ENCODE measurements at places on chromosomes 4 and X.

DNA sequence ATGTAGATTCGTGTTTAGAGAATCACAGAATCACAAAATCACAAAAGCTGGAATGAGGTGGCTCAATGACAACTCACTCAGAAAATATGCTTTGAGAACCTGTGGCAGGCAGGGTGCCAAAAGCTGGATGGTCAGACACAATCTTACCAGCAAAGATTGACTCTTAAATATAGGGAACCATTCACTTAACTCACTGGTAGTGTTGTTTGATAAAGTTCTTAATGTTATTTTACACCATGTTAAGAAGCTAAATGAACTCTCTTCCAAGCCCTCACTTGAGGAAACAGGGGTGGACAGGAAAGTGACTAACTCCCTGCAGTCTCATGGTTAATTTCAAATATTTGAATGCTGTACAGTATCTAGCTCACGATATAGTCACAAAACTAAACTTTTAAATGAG lies 5.7 kb upstream of the SCOC start:
- no peak for DNase-seq

DNA sequence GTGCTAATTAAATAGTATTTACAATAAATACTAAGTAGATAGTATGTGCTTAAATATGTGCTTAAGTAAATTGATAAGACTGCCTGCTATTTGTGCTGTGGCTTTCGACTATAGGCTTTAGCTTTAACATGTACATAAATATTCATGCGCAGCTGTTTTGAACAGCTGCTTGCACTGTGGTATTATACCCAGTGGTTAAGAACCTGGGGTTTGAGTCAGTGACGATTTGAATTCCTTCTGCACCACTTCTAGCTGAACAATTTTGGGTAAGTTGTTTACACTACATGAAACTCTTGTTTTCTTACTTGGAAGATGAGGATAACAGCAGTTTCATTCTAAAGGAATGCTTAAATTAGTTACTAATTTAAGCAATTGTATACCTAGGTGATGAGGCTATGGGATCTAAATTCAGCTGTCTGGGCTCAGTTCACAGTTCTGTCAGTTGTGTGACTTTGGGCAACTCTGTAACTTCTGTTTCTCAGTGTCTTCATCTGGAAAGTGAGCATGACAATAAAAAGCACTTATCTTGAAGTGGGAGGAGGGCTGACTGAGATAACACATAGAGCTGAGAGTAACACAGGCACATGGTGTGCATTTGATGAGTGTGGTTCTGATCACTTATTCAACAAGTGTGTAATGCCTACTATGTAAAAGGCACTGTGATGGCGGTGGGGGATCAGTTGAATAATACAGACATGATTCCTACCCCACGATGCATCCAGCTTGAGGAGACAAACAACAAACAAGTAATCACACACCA lies 37.0 kb downstream of the HPGDS start:
- no peak for DNase-seq

GRCh38 chr4:32790803-32791202 lies 2070.6 kb downstream of the PCDH7 start:
- DNase-seq: peak; percentile 76

DNA sequence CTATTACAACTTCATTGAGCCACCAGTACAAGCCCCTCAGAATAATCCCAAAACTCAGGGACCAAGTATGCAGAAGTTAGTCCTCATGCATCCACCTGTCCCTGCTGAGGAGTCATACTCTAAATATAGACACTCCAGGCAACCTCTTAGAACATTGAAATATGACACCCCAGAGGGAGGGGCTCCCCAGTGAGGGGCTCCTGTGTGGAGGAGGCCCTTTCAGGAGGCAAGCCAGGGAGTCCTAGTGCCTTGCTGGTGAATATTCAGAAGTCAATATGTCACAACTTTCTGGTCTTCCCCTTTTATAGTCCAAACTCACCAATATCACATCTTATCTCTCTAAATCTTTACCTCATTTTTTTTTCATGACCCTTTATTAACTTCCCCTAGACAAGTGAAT lies 1.6 kb upstream of the ARMCX6 start:
- DNase-seq: no peak

DNA sequence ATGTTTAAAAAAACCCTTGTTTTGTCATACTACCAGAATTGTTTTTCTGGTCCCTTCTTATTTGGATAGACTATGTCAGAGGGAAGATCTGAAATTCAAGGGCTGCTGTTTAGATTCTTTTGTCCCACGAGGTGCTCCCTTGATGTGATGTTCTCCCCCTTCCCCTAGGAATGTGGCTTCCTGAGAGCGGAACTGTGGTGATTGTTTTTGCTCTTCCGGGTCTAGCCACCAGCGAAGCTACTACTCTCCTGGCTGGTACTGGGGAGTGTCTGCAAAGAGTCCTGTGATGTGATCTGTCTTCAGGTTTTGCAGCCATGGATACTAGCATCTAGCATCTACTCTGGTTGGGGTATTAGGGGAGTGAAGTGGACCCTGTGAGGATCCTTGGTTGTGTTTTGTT lies 271.1 kb downstream of the DCAF12L2 start:
- DNase-seq: no peak

- DNase-seq: peak; percentile 95
Observed at GRCh38 chr4:128241425-128241913, 46.1 kb downstream of the PGRMC2 start.

DNA sequence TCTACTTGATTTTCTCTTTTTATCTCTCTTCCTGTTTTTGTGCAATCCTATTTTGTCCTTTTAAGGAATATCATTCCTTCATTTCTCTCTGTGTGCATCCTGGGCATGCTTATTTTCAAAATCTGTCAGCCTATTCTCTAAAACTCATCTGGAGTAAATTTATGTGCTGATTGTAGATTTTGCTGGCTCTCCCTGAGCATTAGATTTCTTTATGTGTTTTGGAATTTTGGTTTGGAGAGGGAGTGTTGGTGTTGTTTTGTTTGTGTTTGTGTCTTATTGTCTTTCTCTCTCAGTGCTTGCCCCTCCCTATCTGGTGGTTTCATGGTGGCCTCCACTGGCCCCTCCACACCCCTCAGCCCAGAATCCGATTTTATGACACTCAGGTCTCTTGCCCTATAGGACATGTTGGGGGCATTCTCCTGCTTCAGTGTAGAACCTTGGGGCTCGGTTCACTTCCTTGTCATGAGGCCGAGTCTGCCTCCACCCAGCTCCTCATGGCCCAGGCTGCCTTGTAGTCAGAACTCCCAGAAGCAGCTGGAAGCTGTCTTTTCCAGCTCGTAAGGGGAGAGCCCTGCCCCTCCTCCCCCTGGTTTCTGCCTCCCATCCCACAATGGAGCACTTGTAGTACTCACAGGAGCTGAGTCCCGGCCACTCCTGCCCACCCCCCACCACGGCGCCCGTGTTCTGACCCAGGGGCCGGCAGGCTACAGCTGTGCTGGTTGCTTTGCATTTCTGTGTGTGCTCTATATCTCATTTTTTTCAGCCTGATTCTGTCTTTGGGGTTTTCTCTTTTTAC lies 24.5 kb upstream of the PJA1 start:
- no peak for DNase-seq

GRCh38 chr4:92399032-92399431 lies 95.3 kb downstream of the GRID2 start:
- DNase-seq: no peak

DNA sequence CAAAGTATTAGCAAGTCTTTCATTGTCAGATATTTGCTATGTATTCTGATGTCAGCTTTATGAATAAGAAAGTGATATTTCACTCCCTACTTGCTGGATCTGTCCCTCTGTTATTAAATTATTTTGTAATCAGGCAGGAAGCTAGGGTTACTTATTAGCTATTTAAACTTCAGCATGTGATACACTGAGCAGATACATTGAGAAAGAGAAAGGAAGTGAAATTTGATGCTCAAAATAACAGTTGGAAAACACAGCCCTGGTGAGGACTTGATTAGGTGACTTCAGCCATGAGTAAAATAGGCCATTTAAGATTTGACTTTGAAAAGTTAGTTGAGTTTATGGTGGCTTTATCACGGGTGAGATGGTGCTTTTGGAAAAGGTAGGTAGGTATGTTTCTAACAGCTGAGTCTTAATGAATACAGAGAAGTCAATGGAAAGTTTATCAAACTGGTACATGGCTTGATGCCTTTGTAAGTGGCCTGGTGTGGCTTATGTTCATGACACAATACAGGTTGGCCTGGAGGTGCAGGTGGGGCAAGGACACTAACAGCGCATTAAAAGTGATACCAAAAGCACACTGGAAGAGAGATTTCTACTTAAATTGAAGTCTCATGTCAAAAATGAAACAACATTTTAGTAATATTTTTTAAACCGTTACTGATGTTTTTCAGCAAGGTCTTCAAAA lies 321.2 kb upstream of the SPOCK3 start:
- DNase-seq: no peak

- no peak for DNase-seq
Observed at GRCh38 chrX:2159393-2159792, 341.4 kb downstream of the DHRSX start.

DNA sequence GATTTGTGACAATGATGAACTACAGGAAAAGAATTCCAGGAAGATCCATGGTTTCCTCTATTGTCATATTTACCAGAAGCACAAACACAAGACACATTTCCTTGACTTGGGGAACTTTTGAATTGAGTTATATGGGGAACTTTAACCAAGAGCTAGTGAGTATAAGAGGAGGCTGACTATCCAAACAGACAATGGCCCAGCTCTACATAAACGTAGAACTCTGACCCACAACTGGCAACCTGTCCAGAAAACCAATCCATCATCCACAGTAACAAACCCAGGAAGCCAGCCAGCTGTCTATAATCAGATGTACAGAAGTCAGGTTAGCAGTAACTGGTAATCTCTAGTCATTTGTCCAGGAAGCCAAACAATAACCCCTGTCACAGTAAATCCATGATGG lies 167.0 kb upstream of the CPEB2 start:
- no peak for DNase-seq

DNA sequence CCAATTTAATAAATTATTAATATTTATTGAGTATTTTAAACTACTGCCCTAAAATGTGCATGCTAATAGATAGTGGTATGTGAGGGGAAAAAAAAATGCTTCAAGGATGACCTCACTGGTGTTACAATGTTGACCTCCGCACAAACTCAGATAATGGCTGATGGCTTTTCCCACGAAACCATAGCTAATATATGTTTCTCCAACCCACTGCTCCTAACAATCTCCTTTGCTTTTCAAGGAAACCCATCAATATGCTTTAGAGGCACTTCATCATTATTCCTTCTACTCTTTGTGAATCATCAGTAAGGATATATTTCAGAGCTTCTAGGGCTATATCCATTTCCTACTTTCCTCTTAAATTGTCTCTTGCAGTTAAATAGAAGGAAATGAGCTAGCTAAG lies 1752.0 kb upstream of the TENM3 start:
- no peak for DNase-seq

- no peak for DNase-seq
Observed at GRCh38 chrX:67546496-67547423, 2.9 kb downstream of the AR start.

DNA sequence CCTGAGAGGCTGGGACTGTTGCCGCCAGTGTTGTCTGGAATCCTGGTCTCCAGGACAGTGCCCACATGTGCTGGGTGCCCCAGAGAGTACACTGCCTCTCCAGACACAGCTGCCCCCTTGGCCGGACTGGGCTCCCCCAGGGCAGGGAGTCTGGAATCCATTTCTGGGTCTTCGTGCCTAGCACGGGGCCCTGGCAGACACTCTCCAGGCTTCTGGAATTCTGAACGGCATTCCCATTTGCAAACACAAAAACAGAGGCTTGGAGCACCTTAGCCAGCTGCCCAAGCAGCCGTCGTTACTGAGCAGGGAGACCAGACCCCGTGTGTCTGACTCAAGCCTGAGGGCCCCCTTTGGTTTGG lies 20.8 kb downstream of the HMX1 start:
- DNase-seq: no peak

- DNase-seq: no peak
Observed at GRCh38 chr4:2804449-2804972, 11.6 kb downstream of the SH3BP2 start.

- DNase-seq: no peak
Observed at GRCh38 chr4:76654791-76655190, 219.8 kb downstream of the SHROOM3 start.

GRCh38 chrX:112081781-112082652 lies 559 bp downstream of the TRPC5 start:
- no peak for DNase-seq

DNA sequence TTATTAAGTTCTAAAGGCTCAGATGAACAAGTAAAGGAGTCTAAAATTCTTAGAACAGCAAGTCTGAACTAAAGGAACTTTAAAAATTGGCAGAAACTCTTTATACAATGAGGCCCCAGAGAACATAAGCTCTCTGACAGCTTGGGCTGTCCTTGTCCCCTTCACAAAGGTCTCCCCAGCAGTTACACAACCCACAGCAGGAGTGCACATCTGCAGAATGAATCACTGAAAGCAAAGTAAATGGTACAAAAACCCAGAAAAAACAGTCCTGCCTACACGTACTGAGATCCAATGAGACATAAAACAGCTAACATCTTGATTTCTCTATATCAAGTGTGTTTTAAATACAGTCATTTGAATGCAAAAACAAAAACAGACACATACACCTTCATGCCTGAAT lies 18.7 kb downstream of the RBBP7 start:
- DNase-seq: no peak

DNA sequence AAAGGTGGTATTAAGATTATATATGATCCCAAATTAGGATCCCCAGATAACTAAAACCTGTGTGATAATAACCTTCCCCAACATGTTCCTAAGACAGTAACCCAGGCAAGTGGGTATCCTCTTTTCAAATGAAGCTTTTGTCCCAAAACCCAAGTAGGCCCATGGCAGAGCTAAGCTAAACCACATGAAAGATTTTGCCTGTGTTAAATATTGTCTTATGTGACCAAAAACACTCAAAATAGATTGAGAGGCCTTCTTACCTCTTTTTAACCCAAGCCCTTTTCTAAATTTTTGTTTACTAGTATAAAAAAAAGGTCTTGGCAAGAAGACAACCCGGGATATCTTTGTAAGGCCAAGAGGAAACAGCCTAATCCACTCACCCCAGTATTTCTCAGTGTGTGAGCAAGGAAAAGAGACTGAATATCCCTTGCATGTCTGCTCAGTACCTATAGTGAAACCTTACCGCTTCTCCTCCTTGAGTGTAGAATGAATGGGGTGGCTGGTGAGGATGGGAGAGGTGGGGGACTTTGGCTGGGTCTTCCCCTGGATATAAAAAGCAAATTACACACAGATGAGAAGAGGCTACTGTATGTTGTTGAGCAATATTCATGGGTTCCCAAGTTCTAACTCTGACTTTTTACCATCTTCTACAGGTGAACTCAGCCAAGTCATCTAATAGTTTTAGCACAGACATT lies 188.8 kb upstream of the BMP3 start:
- DNase-seq: no peak

- no peak for DNase-seq
Observed at GRCh38 chrX:2696698-2697215, 5.7 kb downstream of the CD99 start.

DNA sequence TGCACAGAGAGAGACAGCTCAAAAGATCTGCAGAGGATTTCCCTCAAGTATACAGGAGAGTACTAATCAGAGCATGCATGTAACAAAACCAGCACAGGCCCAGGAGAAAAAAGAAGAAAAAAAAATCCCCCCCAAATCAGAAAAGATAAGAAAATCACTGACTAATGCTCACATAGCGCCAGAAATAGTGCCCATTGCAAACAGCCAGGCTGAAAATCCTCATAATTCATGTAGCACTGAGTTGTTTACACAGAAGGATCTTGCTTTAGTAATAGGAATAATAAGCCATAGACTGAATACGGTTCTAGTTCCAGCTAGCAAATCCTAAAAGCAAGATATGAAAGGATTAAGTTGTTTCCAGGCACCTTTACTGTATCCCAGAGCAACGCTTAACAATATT lies 51.8 kb upstream of the MAGEC2 start:
- no peak for DNase-seq

Measured in NCI-H446 treated with DMSO at 0.1 percent for 48 hours (cell line).